H4 (cell line): ENCODE measurements at places on chromosomes 5 and 9. TPM values are rescaled to one million over a fixed set of nuclear protein-coding genes. Genes with fewer than 3 reads are reported as not detected.

The AFAP1L1 gene
- 2.0 and 3.2 TPM in 2 replicates for total RNA-seq

The ZFR gene
- 75.6 and 78.2 TPM in 2 replicates for total RNA-seq

DNA sequence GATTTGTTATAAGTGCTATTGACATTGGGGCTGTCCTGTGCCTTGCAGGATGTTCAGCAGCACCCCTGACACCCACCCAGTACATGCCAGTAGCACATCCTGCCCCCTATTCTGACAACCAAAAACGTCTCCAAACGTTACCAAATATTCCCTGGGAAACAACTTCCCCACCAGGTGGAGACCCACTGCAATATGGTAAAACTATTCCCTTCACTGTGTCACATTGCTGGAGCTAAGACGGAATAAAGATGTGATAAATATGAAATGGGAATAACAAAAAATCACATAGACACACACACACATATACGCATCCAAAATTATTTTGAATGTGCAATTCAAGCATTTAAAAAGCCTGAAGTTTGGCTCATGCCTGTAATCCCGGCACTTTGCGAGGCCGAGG, 874.3 kb upstream of the DMAC1 start:
- no peak for DNase-seq

- no peak for DNase-seq
These were observed 299.6 kb downstream of the FGF10 start for GRCh38 chr5:44089424-44090144.

- no peak for DNase-seq
These were observed 174.4 kb downstream of the GAPVD1 start for GRCh38 chr9:125435776-125436612.

GRCh38 chr5:172164769-172165212, 23.2 kb downstream of the STK10 start:
- DNase-seq = no peak

The CNOT8 gene
- 57.9 and 61.4 TPM in 2 replicates for total RNA-seq

GRCh38 chr5:1511651-1512540, 11.9 kb downstream of the LPCAT1 start:
- no peak for DNase-seq

DNA sequence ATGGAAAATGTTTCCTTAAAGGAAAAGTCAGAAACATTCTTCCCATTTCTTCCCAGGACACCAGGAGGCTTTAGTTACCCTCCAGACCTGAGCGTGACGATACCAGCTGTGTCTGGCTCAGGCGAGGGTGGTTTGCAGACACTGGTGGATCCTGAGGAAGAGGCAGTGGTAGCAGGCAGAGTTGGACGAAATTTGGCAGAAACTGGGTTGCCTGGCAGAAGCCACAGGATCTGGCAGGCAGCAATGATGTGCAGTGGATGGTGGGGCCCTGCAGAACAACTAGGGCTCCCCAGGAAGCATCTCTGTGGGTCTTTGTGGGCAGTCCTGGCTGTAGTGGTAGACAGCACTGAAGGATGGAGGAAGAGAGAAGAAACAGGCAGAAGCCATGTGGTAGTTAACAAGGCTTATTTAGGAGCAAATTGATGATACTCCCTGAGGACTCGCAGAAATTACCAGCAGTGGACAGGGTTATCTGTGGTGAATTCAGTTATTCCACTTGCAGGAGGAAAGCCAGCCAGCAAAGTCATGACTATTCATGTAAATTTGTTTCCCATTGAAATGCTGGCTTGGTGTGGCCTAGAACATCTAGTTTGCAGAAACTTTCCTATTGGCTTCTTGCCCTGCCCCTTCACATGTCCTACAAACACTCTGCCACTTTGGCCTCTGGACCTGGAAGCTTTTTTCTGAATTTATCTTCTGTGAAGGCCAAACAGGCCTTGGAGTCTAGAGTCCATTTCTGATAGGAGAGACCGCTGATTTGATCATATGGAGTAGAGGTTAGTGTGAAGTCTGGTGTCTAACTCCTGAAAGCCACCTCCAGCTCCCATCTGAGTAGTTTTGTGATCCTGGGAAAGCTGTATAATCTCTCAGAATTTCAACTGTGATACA, 212.0 kb downstream of the DMRT2 start:
- DNase-seq = no peak

GRCh38 chr9:86405926-86406325, 51.7 kb upstream of the TUT7 start:
- peak; percentile 70 for DNase-seq

- DNase-seq = no peak
These were observed 145.1 kb upstream of the PANK3 start for GRCh38 chr5:168724227-168724626.

DNA sequence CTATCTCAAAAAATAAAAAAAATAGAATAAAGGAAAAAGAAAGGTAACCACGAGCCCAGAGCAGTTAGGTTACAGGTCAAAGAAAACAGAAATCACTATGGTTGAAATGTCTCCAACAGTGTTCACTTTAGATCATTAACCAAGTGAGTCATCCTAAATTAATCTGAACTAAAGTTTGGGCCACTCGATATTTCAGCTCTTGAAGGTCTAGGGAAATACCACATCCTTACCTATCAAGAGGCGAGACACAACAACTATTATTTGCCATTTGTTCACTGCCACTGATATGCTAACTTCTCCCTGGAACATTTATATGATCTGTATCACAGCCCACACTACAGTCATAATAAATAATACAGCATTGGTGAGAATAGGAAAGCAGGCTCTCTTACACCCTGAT, 111.3 kb upstream of the NR5A1 start:
- DNase-seq = no peak

GRCh38 chr5:5881294-5881693, 458.8 kb downstream of the ICE1 start:
- no peak for DNase-seq

DNA sequence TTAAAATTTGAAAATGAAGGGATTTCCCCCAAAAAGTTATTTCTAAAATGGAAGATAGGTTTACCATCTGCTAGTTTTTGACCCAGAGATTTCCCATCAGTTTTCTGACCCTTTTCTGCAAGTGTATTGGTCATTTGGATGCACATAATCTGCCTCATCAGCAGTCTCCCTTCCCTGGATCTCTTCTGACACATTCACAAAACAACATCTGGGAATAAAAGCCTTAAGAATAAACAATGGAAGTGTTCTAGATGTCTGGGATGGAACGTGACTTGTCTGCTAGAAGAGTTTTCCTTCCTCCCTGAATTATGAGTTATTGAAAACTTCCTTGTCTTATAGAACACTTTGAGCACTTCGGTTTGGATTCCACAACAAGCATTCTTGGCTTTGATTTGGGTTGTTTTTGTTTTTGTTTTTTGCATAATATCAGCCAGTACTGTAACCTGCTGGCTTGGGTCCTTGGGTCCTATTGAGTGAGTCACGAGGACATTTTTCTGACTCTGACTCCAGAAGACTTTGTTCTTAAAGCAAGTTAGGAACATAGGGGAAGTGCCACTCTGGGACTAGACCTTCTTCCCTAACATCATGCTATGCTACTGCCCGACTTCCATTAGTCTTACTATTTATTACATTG, 18.2 kb upstream of the ESM1 start:
- DNase-seq = no peak

- no peak for DNase-seq
These were observed 37.5 kb downstream of the GSN start for GRCh38 chr9:121305269-121305994.

DNA sequence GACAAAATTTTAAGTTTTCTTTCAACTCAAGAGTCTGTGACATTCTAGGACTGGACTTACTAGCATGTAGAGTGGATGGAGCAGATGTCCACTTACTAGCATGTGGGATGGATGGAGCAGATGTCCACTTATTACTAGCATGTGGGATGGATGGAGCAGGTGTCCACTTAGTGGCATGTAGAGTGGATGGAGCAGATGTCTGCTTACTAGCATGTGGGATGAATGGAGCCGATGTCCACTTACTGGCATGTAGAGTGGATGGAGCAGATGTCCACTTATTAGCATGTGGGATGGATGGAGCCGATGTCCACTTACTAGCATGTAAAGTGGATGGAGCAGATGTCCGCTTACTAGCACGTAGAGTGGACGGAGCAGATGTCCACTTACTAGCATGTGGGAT, 2.4 kb downstream of the SLC36A1 start:
- no peak for DNase-seq

DNA sequence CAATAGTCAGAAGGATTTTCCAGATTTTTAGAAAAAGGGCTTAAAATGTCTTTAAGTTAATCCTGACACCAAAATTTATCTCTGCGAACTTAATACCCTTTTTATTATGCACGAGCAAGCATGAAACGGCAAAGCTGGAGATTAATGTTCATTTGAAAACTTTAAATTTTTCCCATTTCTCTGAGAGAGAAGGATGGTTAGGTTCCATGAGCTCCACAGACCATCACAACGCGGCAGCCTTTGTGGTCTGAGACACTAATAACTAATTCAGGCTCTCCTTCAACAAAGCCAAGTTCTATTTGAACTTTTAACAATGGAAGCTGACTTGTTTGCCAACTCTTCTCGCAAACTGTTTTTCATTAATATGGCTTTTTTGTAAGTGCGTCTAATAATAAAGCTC, 94.7 kb downstream of the MYO10 start:
- no peak for DNase-seq

GRCh38 chr5:125337294-125337693, 590.9 kb upstream of the ZNF608 start:
- DNase-seq = no peak

The RNF183 gene
- total RNA-seq = not detected in 2 replicates

GRCh38 chr5:166909040-166909439, 1382.4 kb upstream of the WWC1 start:
- DNase-seq = peak; percentile 74

GRCh38 chr5:93807846-93808245, 66.4 kb upstream of the POU5F2 start:
- DNase-seq = no peak

DNA sequence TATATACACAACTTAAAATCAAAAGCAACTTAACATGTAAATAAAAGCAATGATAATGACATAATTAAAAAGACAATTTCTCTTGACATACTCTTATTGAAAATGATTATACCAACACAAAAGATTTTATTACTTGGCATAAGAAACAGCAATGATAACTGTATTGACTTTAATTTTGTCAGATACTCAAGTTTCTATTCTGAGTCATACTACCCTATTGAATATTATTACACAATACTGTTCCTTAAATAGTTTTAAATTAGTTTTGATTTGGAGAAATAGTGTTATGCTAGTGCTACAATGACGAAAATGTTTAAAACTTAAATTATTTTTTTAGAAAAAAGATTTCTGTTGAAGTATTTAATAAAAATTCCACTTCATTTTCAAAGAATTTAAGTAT, 1319.3 kb upstream of the C9orf72 start:
- no peak for DNase-seq

The FIBCD1 gene
- total RNA-seq = 5.3 and 7.5 TPM in 2 replicates

DNA sequence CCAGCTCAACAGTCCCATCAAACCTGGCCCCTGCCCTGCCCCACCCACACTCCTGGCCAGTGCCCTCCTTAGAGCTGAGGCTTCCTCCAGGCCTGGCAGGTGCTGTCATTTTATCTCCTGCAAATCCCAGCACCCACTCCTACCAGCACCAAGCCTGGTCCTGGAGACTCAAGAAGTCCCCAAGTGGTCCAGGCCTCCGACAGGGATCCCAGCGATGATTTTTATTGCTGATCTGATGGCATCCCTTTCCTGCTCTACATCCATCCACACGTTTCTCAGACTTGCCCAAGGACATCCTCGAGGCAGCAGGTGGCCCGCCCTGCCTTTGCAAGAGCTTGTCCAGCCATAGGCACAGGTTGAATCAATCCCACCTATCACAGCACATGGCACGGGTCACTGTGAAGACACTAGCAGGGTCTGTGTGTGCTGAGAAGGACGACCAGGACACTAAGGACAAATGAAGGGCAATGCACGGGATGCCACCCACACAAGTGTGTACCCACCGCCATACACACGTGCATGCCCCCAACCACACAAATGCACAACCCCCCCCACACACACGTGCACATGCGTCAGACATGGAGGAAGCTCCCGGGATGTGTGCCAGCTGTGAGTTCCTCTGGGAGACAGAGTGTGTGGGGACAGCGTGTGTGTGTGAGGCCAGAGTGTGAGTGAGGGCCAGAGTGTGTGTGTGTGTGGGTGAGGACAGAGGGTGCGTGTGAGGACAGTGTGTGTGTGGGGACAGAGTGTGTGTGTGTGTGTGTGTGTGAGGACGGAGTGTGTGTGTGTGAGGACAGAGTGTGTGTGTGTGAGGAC, 62.4 kb upstream of the UBAC1 start:
- DNase-seq = no peak

The CDH12 gene
- 49.2 and 71.9 TPM in 2 replicates for total RNA-seq
